ENCODE measurements at places on chromosomes 7 and 10. TPM values are rescaled to one million over a fixed set of nuclear protein-coding genes. Genes with fewer than 3 reads are reported as not detected.

- DNase-seq: no peak
Measured at GRCh38 chr10:86317949-86318725, 48.5 kb downstream of the GRID1 start.

AGR2 gene
- total RNA-seq: not detected

GTPBP10 gene
- total RNA-seq: 4.7 TPM

- no peak for DNase-seq
Measured at GRCh38 chr10:6097063-6097462, 8.2 kb downstream of the RBM17 start.

DNA sequence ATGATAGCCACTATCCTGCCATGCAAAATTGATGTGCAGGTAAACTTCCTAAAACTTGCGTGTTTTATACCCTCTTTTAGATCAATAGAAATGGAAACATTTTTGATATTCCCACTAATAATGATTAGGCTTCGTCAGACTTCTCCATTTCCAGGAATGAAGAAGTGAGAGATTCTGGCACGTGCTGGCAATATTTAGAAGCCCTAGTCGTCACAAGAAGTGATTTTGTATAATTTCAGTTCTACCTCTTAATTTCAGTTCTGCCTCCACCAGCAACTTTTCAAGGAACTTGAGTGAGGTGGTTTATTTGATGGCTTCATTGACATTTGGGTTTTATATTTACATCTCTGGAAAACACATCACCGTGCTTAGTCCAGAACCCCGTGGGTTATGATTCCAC, 61.9 kb downstream of the MRC1 start:
- no peak for DNase-seq

DNA sequence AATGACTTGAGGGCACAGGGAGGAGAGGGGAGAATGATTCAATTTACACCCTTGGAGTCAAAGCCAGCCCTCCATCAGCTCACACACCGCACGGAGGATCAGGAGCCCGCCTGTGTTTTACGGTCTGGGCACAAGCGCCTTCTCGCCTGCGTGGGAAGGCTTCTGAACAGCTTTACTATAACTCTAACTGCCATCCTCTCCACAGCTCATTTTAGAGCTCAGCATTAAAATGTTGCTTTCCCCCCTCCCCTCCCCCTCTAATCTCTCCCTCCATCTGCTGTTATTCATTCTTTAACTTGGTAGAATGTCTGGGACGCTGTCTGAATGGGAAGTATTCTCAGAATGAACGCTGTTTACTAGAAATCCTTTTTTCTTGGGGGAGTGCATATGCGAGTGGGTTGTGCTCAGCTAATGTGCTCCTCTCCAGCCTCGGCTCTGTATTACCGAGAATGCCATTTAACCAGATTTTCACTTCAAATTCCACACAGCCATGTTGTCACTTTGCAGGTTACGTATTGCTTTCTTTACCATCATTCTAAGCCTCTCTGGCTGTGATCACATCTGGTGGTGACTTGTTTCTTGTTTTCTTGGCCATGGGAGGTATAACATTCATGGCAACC, 140.1 kb downstream of the GFRA1 start:
- DNase-seq: no peak

DNA sequence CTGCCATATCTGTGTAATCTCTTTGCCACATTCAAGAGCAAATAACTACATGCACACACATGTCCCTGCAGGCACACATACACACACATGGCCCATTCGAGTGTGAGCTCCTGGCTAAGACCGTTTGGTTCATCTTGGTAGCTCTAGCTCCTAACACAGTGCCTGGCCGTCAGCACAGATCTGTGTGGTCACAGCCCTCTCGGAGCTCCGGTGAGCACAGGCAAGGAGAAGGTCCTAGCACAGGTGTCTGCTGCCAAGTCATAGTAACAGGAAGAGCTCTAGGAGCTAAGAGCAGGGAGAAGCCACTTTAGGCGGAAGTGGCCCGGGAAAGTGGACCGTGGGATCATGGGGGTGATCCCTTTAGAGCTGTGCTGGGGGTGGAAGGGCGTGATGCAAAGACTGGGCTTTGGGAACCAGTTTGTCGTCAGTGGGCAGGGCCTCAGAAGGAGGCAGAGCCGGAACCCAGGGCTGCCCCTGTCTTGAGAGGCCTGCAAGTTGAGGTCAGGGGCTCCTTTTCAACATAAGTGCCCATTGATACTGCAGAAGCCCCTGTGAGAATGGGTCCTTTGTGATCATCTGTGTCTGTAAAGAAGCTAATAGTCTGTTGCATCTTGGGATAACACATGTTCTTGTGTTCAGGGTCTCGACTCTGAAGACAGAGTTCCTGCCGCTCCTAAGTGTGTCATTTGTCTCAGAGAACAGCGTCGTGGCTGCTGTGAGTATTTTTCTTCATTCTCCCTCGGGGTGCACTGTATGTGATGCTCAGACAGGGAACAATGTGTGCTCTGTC, 16.6 kb upstream of the ARPC1B start:
- DNase-seq: no peak

AHR gene
- total RNA-seq: 85.4 TPM

HOGA1 gene
- 0.77 TPM for total RNA-seq

GRCh38 chr7:43538404-43538771, 44.5 kb upstream of the STK17A start:
- DNase-seq: no peak
